ENCODE measurements at places on chromosomes 3 and 15.

- DNase-seq: no peak
Observed at GRCh38 chr3:48678056-48678455, 7.7 kb downstream of the NCKIPSD start.

DNA sequence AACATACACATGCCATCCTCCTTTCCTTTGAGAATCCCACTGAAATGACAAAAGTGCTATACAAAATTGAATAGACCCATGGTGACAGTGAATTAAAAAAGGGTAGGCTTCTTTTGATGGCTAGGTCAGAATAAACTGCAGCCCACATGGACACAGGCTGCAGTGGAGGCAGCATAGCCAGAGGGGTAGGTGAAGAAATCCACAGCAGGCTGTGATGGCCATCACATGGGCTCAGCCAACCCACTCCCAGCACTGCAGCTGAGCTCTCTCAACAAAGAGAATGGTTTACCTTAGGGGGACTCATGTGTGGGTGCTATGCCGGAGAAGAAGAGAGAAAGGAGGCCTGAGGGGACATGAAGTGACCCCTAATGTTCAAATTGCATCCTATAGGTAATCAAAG lies 331.1 kb downstream of the CHST2 start:
- DNase-seq: no peak

DNA sequence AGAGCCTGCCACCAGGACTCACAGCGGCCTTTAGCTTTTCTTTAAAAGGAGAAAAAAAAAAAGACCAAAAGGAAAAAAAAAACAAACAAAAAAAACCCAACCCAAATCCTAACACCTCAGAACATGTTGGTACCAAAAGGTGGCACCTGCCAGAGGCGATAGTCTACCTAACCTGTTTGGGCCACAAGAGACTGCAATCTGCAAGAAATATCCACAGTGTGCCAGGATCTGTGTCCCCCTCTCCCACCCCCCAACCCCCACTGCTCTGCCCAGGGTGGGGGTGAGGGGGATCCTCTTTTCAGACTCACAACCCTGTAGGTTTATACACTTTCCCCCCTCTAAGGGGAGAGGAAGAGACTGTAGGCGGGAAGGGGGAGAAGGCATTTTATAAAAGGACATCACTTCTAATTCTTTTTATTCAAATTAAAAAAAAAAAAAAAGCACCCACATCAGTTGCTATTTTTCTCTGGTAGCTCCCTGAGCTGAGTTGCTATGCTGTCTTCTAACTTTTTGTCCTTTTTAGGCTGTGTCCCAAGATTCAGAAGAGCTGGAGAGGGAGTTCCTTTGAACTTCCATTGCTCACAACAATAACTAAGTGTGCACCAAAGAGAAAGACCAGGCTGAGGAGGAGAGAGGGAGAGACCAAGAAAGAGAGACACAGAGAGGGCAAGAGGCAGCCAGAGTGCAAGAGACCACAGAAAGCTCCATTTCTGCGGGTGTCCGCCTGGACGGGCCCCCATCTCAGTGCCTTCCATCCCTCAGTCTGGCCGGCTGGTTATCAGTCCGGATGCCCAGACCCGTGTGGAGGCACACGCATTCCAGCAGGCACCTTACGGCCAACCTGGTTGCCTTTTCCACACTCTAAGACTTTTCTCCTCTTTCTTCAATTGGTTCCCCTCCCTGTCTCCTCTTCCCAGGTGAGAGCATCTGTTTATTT lies 48.9 kb downstream of the TLE3 start:
- DNase-seq: no peak

GRCh38 chr3:106882297-106882696 lies 494.9 kb upstream of the CCDC54 start:
- DNase-seq: no peak

DNA sequence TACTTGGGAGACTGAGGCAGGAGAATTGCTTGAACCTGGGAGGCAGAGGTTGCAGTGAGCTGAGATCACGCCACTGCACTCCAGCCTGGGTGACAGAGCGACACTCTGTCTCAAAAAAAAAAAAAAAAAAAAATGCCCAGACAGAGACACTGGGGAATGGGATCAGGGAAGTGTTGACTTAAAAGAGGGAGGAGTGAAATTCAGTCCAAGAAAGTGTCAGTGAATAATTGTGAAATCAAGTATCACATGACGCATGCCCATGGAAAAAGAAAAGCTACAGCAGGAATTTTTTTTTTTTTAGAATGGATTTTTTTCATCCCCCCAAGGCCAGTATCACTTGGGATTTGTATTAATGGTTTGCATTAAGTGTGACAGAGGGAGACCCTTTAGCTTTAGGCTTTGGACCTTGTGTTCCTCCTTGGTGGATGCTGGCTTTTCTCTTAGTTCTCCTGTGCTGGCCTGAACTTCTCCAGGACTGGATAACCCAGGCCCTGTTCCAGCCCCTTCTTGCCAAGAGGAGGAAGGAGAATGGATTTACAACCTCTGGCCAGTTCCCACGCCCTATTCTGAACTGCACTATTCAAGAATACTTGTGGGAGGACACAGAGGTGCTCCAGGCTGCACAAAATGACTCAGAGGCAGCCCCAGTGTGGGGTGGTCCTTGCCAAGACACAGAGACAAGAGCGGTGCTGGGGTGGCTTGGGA lies 36.7 kb upstream of the ZNF774 start:
- no peak for DNase-seq

DNA sequence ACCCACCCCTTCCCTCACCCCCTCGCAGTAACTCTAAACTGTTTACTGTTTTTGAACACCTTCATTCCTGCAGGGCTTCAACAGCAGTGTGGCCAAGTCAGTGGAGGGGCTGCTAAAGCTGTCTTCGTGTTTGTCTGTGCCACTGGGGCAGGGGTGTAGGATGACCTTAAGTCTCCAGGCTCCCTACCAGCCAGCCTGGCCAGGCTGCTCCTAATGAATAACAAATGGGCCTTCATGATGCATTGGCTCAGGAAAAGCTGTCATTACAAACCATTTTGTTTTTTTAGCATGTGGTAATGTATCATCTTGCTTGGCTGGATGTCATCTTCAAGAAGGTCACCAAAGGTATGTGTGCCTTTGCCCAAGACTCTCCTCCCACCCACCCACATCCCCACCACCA lies 372.2 kb upstream of the WNT5A start:
- no peak for DNase-seq
